ENCODE measurements at places on chromosomes 1 and 21.
A peak's percentile ranks its signal among the peaks of the same experiment; 100 is the strongest.

DNA sequence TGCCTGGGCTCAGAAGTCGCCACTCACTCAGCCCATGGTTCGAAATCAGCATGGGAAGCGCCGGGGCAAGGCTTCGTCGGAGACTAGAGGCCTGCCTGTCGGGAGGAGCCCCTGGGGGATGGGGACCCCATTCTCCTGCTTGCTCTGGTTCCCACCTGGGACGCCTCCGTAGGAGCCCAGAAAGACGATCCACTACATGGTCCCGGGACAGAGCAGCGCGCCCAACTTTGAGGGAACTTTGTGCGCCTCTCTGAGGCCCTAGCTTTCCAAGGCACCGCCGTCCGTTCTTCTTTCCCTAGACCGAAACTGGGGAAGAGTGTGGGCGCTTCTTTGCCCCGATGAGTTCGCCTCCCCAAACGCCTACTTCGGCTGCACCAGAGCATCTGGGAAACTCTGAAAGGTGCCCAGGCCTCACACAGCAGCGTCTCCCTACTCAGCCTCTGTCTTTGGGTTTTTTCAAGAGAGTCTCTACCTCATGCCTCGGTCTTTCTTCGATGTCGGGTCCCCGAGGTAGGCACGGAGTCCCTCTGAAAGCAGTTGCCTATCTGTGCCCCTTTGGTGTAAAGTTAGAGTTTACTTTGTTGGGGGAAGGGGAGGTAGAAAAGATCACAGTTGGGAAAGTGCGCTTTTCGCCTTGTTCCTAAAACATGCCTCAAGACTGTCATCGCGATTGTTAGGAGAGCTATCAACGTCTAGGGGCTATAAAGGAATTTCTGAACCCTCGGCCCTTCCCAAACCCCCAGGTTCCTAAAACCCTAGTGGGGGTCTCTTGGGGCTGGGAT lies 14.0 kb downstream of the NR5A2 start:
- no peak for DNase-seq

DNA sequence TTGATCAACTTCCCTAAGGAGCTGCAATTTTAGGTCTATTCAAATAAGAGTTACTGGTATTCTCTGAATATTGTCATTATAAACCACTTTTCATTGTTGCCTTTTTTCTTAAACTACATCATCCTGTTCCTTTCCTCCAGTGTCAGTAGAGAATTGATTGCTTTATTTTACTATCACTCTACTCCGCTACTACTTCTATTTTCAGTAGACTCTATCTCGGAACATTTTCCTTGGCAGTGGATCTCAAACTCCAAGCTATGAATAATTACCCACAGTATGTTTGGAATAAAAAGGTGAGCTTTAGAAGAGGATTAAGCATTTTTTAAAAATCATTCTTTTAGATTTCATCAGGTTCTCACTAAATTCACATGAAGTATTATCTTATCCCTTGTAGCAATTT lies 224.9 kb downstream of the GREM2 start:
- no peak for DNase-seq

GRCh38 chr1:95321531-95321930 lies 87.5 kb downstream of the RWDD3 start:
- DNase-seq: no peak

DNA sequence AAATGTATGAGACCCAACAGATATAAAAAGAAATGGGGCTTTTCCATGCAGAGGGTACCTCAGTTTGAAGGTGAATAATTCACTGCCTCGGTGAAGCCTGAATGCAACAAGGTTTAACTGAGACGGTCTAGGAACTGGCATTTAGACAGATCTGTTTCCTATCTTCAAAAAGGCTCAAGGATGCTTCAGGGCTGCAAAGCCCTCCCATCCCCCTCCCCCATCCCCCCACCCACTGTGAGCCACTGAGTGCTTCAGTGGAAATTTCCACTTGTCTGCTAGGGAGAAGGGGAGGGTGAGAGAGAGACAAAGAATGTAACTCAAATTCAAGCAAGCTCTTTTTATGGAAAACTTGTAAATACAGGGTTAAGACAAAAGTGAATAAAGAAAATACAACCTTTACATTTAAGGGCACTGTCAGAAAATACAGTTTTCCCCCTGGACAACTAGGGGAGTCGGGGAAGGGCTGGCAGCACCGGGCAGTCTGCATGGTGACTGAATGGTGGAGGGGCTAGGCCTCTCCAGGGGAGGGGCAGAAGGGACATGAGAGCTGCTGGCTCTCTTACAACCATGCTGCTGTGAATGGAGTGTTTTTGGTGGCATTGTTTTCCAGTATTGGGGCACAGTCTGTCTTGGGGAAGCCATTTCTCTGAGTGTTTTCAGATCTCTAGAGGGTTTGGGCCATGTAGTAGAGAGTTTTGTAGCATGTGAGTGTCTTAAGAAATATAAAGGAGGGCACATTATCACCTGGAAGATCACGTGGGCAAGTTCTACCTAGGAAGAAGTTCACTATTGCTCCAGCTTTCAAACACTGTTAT lies 56.7 kb downstream of the MRPS6 start:
- no peak for DNase-seq

DNA sequence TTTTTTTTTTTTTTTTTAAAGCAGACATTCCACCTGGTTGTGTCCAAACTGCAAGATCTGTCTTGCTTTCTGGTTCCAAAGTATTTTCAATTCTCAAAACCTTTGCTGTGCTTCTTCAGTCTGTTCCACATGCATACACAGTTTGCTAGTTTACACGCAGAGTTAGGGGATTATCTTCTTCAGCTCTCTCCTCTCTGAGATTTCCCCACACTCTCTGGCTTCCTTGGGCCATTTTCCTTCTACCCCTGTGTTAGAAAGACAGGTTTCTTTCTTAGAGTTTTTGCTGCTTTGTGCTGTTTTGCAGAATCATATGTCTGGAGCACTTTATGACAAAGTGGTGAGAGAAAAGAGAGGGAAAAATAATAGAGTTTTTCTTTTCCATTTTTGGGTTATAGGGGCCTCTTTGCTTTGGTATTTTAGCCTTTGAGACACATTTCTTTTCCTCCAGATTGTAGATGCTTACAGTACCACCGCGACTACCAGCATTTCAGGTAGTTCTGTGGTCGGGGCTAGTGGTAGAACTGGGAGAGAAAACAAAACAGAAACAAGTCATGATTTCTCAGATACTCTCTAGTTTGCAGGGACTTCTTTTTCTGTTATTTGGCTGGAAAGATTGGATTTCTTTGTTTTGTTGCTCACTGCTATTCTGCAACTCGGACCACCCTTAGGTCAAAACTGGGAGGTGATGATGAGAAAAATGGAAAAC lies 66.3 kb downstream of the RABGAP1L start:
- DNase-seq: no peak

GRCh38 chr1:66681686-66682085 lies 70.6 kb upstream of the DYNLT5 start:
- DNase-seq: no peak

GRCh38 chr1:197761654-197762053 lies 13.6 kb downstream of the DENND1B start:
- DNase-seq: no peak

DNA sequence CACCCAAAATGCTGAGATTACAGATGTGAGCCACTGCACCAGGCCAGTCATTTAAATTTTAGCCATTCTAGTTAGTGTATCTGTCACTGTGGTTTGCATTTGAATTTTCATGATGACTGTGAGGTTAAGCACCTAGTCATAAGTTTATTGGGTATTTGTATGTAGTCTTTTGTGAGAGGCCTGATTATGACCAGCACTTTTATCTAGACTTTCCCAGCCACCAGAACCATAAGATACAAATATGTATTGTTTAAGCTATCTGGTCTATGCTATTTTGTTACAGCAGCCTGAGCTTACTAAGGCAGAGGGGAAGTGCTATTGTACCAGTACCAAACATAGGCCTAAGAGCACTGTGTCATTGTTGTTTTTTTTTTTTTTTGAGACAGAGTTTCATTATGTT lies 19.9 kb upstream of the DNAJC6 start:
- no peak for DNase-seq

GRCh38 chr1:228005511-228006033 lies 1.2 kb upstream of the WNT3A start:
- no peak for DNase-seq

DNA sequence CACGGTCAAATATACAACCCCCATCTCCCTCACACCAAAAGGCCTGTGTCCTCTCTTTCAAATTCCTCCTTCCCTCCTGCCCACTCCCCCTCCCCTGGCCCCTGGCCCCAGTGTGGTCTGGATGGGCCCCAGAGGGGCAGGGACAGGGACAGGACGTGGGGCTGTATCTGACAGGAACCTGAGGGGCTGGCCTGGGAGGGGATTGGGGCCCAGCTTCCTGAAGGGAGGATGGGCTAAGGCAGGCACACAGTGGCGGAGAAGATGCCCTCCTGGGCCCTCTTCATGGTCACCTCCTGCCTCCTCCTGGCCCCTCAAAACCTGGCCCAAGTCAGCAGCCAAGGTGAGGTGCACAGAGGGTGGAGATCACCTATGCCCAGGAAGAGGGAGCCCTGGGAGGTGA lies at the start of gene MPL:
TSS of gene MPL (plus strand) at position 231 of the 400 bp plus-strand sequence. CDS start at position 262, 31 bp downstream.
- DNase-seq: no peak

DNA sequence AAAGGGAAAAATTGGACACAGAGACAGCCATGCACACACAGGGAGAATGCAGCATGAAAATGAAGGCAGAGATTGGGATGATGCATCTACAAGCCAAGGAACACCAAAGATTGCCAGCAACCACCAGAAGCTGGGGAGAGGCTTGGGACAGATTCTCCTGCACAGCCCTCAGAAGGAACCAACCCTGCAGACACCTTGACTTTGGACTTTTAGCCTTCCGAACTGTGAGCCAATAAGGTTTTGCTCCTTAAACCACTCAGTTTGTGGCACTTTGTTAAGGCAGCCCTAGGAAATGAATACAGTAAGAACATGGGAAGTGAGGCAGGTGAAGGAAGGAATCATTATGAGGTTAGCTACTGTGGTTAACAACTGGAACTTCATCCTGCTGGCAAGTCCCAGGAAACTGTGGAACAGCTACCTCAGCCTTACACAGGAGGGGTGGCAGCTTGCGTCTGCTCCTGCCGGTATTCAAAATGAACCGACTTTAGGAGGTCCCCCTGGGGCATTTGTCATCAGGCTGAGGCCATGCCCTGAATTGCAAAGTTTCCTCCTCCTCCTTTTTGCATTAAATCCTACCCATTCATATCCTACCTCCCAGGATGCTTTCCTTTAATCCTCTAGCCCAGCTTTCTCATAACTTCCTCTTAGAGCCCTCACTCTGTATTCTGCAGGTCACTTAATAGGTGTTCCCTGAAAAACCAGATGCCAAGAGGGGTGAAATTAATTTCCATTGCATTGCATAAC lies 15.4 kb downstream of the CD247 start:
- DNase-seq: no peak

DNA sequence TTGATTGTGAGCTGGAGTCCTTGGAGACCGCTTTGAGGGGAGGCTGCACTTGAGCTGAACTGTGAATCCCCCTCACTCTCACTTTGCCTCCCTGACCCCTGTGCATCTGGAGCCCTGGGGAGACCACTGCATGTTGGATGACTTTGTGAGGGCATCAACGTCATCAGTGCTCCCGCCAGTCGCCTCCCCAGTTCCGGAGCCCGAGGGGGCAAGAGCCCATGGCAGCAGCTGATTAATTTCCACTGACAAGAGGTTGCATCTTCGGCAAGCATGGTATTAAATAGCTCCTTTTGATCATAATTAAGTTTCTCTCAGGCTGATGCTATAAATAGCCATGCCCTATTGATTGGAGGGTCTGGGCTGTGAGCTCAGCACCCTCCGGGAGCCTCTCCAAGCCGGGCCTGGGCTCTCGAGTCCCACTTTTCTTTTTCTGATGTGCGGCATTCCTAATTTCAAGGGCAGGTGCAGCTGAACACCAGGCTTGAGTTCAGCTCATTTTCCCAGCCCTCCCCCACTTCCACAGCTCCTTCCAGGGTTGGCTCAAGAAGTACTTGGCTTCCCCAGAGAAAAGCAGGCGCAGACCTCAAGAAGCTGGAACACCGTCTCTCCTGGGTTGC lies 33.2 kb downstream of the KCND3 start:
- DNase-seq: no peak

GRCh38 chr1:59113876-59114457 lies 182.9 kb upstream of the FGGY start:
- DNase-seq: no peak

- DNase-seq: peak; percentile 69
Measured at GRCh38 chr1:12617901-12618660, at the start of gene DHRS3. Gene DHRS3 (minus strand): TSS chr1:12618210. CDS start chr1:12617348, 862 bp downstream.

DNA sequence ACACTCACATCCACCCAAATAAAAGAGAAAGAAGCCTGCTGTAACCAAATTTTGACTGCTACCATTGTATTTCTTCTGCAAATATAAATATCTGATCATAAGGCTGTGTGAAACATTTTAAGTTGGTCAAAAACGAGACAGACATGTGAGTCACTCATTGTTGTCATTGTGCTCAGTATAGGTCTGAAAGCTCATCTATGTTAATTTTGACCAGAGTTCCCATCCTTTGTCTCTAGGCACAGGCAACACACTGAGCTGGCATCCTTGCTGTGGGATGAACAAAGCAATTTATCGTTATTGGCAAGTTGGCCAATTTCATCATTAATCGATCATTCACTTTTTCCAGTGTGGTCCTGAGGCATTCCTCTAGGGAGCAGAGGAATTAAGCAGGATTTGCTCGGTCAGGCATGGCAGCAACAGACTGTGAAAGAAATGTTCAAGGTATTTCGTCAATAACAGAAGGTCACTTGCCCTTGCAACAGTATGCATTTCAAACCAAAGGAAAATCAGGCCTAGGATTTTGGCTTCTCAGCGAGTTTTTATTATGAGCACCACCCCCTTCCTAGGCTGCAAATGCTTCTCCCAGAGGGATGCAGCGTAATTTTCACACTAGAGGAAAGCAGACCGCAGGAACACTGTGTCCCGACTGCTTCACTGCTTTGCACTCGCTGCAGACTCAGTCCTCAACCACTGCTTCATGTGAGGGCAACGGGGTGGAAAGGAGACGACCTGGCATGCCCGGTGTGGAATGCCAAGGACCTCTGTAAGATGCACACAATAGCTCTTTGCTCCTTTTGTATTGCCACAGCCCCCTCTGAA lies 87.9 kb upstream of the SMYD2 start:
- DNase-seq: no peak

- no peak for DNase-seq
Measured at GRCh38 chr1:10561955-10562354, 87.2 kb downstream of the PEX14 start.

- no peak for DNase-seq
Measured at GRCh38 chr1:173042806-173043205, 7.9 kb downstream of the TNFSF18 start.

- no peak for DNase-seq
Measured at GRCh38 chr1:201103666-201104065, 8.6 kb downstream of the CACNA1S start.

GRCh38 chr1:55068638-55069037 lies 29.3 kb downstream of the PCSK9 start:
- DNase-seq: no peak

GRCh38 chr1:193418745-193419058 lies 232.3 kb upstream of the B3GALT2 start:
- no peak for DNase-seq

DNA sequence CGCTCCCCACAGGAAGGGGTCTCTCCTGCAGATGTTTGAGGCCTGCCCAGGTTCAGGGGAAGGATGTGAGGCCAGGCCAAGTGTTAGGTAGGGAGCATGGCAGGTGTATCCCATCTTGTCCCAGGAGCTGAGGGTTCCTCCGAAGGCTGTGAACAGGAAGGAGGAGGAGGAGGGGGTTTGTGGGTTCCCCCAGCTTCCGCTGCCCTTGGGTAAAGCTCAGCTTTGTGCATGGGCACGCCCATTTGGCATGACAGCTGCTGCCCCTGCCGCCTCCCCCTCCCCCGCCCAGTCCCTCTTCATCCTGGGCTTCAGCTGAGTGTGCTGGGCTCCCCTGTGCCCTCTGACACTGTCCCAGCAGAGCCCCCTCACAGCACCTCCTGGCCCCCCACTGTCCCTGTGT lies 25.5 kb downstream of the TNFRSF8 start:
- DNase-seq: no peak

Measured in BJ (cell line).